COLO829 (cell line): ENCODE measurements at places on chromosomes 3 and 15.
A peak's percentile ranks its signal among the peaks of the same experiment; 100 is the strongest.

- DNase-seq = peak; percentile 39
Observed at GRCh38 chr15:37015035-37015434, 85.3 kb downstream of the MEIS2 start.

GRCh38 chr3:187319699-187320302 lies 28.3 kb upstream of the MASP1 start:
- peak; percentile 78 for DNase-seq

- no peak for DNase-seq
Observed at GRCh38 chr3:135929670-135930069, 35.9 kb upstream of the PPP2R3A start.

- DNase-seq = no peak
Observed at GRCh38 chr3:177411201-177411600, 213.9 kb upstream of the TBL1XR1 start.

DNA sequence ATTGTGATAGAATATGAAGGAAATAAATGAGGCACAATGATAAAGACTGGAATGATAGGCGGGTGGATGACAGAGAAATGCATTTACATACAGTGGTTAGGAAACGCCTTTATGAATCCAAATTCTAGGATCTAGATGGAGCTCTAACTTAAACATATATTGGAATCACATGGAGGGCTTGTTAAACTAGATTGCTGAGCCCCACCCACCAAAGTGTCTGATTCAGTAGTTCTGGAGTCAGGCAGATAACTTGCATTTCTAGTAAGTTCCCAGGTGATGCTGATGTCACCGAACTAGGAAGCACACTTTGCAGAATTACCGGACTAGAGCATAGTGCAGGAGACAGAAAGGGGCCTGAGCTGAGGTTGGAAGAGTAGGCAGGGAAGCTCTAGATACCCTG lies 837.2 kb downstream of the FHIT start:
- no peak for DNase-seq

GRCh38 chr3:8233938-8234337 lies 267.7 kb upstream of the LMCD1 start:
- no peak for DNase-seq

DNA sequence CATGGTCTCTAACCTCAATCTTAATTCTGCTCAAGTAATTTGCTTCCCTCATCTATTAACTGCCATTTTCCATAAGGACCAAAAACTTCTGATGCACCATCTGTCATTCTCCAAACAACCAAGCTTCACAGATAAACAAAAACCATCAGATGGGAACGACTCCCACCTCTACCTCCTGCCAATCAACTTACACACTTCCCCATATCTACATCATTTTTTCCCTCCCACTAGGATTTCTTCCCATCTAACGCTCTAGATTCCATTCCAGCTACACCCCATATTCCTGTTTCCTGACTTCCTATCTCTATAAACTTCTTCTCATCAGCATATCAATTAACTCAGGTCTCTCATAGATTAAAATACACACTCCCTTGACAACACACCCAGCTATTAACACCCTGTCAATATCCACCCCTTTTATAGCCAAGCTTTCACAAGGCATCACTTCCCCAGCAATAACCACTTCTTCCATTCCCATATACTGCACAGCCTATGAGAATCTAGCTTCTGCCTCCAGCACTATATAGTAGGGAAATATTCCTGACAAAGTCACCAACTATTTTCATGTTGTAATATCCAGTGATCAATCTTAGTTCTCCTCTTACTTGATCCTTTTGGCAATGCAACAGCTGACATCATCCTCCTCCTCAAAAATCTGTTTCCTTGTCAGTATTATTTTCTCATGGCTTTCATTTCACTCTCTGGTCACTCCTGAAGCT lies 39.2 kb downstream of the SNX4 start:
- DNase-seq = no peak

DNA sequence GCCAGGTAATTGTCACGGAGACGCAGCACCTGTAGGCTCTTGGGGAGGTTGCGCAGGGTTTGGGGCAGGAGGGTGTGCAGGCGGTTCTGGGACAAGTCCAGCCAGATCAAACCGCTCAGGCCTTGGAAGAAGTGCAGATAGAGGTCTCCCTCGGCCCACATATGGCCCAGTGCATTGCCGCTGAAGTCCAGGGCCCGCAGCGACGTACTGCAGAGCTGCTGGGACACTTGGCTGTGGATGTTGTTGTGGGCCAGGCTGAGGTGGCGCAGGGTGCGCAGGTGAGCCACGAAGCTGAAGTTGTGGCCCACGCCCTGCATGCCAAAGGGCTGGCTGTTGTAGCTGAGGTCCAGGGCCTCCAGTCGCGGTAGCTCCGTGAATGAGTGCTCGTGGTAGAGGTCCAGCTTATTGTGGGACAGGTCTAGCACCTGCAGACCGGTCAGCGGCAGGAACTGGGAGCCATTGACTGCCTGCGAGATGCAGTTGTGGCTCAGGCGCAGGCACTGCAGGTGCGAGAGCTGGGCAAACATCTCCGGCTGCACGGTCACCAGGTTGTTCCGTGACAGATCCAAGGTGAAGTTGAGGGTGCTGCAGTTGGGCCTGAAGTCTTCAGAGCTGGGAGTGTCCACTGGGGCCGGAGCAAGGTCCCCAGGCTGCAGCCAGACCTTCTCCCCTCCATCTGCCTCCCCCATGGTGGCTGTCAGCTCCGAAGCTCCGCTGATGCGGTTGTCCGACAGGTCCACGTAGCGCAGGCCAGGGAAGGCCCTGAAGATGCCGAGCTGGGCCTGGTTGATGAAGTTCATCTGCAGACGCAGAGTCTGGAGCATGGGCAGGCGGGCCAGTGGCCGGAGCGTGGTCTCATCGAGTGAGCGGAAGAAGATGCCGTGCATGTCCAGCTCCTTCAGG lies 2.9 kb downstream of the TLR9 start:
- no peak for DNase-seq

DNA sequence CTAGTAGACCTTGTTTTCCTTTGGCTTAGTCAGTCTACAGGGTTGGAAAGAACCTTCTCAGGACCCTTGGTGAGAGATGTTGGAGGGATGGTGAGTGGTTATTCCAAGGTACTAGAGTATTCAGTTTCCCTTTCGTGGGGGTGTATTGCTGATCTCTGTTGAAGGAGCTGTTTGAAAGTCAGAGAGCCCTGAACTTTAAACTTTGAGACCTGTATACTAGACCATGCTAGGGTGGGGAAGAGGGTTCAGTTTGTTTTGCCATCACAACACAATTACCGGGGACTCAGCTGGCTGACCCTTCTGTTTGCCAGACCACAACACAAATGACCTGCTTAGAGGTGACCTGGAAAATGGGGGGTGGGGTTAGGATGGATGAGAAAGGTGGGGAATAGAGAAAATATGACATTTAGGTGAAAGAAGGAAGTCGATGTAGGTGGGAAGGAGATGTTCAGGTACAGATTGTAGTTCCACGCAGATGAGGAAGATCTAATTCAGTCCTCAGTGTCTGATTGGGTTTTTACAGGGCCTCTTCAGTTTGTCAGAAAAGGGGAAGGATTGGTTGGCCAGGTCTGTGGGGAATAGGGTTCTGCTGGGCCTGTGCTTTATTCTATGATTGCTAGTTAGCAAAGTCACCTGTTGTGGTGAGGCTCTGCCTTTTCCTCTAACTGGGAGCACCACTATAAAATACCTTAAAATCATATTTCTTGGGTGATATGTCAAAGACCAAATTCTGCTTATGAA lies 6.8 kb downstream of the UBE2E2 start:
- DNase-seq = no peak
